ENCODE measurements at places on chromosomes 13 and 19.
A peak's percentile ranks its signal among the peaks of the same experiment; 100 is the strongest.

DNA sequence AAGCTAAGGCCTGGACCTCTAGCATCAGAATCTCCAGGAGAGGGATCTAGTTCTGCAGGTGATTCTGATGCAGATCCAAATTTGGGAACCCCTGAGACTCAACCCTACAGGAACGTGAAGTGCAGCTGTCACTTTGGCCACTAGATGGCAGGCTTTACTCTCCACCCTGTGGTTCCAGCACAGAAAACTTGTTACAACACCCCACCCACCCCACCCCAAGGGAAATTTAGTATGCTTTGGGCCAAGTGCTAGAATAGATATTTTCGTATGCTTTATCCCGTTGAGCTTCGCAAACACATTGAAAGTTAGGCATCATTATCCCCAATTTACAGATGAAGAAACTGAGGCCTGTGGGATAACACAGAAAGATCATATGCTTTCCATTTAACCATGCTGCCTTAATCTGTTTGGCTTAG is 232.0 kb downstream of the B3GLCT start:
- peak; percentile 27 for DNase-seq

DNA sequence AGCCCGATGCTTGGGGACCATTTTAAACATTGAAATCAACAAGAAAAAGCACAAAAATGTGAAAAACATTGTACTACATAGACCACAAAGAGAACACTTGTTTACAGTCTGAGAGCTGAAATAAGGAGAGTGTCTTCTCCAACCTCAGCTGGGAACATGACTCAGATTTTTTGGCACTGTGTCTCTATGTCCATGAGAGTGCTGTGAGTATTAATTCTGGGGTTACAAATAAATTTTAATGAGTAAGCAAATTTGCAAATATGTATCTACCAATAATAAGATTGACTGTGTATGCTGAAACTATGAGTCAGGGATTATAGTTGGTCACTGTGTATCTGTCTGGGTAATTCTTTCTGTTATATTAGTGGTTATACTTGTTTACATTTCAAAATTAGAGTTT is 174.0 kb downstream of the DCT start:
- DNase-seq = no peak

- peak; percentile 15 for DNase-seq
Observed at GRCh38 chr13:106533101-106533942, 2.1 kb downstream of the EFNB2 start.

GRCh38 chr13:41587490-41587889 is 130.1 kb downstream of the RGCC start:
- DNase-seq = peak; percentile 8

DNA sequence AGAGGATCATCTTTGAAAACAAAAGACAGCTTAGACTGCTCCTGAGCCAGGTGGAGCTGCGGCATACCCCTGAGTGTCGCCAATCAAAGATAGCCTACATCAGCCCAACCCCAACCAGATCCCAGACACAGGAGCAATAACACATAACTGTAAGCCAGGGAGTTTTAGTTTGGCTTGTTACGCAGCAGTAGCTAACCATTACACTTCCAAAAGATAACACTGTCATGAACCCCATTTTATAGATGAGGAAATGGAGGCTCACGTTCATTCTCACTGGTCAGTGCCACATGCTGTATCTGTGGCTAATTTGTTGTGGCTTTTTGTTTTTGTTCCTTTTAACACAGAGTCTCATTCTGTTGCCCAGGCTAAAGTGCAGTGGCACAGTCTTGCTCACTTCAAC is 47.3 kb downstream of the TINCR start:
- no peak for DNase-seq

- no peak for DNase-seq
Observed at GRCh38 chr13:40770609-40770933, 419 bp downstream of the MRPS31 start.

GRCh38 chr13:76330761-76331160 is 555.4 kb downstream of the KCTD12 start:
- DNase-seq = no peak

DNA sequence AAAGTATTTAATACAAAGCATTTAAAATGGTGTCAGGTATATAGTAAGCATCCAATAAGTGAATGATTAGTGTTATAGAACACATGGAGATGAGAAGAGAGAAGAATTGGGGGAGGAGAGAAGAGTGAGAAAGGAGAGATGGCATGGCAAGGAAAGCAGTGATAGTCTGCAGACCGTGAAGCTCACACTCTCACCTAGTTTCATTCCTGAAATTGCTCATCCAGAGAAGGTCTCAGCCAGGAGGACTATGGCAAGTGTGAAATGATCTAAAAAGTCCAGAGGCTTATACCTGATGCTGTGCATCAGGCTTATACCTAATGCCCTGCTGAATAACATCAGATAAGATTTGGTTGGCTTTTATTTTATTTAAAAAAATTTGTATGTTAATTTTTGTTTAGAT is 351.6 kb upstream of the KLF12 start:
- no peak for DNase-seq

DNA sequence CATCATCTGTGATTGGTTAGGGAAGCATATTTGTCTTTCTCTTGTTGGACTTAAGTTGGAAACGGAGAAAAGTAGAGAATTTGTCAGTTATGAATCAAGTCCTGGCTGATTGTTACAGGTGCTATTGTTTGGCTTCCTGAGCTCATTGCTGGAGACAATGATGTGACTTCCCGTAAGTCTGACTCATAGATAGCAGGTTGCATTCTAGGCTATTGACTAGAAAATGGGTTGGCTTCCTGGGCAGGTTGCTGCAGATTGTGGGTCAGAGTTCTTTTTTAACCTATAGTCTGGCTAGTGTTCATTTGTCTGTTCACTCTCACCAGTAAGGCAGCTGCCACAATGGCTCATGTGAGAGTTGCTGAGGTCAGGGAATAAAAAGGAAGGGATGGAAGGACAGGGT is 101.5 kb downstream of the CCNA1 start:
- no peak for DNase-seq

- DNase-seq = no peak
Observed at GRCh38 chr13:59607780-59608233, 555.9 kb downstream of the DIAPH3 start.

DNA sequence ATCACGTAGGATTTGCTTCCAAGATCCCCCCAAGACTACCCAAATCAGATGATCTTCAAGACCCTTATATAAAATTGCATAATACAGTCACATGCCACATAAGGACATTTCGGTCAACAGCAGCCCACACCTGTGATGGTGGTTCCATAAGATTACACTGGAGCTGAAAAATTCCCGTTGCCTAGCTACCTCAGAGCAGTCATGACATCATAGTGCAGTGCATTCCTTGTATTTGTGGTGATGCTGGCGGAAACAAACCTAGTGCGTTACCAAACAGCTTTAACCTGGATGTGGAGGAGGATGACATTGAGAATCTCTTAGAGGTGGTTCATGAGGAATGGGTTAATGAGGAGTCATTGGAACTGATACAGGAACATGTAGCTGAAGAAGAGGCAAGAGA is 4.8 kb downstream of the ZNF766 start:
- no peak for DNase-seq

DNA sequence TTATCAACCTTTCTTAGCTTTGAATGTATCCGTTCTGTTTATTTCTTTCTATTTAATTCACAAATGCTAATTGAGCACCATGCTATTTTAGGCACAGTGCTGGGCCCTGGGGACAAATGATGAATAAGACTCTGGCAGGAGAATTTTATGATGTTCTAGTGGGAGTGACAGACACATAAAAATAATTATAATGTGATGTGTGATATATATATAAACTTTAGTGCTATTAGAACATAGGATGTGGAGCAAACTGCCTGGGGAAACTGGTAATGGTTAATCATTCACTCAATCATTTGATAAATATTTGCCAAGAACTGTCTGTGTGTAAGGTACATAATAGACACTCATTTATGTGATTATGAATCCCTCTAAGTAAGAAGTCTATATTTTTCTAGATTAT is 50.7 kb upstream of the FRY start:
- no peak for DNase-seq

GRCh38 chr19:3136684-3137055 is 837 bp downstream of the GNA15 start:
- DNase-seq = no peak

DNA sequence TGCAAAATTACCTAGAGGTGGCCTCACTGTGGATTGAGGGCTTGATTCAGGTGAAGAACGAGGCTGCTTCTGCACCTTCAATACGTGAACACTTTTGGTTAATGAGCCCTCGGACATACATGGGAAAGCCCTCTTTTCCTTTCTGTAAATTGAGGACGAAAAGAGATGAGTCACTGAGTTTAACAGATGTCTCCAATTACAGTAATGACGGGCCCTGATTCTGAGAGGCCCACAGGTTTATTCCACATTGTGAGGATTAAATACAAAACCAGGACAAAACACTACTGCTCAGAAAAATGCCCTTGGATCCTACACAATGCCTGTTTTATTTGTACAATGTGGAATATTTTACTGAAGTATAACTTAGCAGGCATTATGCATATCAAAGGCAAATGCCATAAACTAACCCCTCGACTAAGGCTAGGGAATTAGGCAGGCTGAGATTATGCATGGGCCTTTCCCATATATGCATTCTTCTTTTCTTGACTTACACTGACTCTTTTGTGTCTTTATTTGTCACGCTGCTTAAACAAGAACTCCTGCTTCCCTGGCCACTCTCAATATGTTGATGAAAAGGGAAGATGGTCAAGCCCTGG is 819.9 kb downstream of the OLFM4 start:
- DNase-seq = no peak

GRCh38 chr19:52640916-52641315 is 2.8 kb upstream of the ZNF83 start:
- no peak for DNase-seq

GRCh38 chr19:4042731-4043082 is 24.0 kb downstream of the ZBTB7A start:
- DNase-seq = no peak

DNA sequence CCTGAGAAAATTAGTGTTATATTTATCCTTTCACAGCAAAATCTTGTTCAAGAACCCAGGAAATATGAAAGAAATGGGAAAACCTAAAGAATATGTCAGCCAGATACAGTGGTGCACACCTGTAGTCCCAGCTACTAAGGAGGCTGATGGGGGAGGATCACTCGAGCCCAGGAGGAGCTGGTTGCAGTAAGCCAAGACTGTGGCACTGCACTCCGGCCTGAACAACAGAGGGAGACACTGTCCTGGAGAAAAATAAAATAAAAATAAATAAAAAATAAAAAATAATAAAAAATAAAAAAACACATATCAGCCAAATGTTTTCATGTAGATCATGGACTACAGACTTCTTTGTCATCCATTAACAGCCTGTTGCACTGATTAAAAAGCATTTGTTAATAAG is 244.8 kb upstream of the KLHL1 start:
- no peak for DNase-seq

DNA sequence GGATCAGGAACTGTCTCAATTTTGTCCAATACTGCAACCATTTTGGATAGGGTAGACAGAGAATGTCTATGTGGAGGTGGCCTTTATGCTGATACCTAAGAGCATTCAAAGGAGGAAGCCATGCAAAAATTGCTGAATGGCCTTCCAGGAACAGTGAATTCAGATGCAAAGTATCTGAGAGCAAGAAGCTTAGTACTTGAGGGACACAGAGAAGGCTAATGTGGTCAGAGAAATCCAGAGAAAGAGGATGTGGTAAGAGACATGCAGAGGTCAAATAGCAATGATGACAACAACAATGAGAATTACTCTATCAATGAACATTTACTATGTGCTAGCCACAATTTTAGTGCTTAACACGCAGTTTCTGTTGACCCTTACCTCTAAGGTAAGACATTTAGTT is 785.6 kb upstream of the KLHL1 start:
- no peak for DNase-seq

DNA sequence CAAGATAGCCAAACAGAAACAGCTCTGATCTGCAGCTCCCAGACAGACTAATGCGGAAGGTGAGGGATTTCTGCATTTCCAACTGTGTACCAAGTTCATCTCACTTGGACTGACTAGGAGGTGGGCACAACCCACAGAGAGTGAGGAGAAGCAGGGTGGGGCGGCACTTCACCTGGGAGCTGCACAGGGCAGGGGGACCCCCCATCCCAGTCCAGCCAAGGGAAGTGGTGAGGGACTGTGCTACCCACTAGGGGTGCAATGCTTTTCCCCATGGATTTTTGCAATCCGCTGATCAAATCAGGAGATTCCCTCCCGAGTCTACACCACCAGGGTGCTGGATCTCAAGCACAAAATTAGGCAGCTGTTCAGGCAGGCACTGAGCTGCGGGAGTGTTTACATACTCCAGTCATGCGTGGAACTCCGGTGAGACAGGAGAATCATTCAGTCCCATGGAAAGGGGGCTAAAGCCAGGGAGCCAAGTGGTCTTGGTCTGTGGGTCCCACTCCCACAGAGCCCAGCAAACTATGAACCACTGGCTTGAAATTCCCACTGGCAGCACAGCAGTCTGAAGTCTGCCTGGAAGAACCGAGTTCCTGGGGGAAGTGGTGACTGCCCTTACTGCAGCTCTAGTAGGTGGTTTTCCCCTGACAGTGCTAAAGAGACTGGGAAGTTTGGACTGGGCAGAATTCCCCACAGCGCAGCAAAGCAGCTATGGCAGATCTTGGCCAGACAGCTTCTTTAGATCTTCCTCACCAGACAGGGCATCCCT is 85.1 kb upstream of the UFM1 start:
- DNase-seq = no peak

DNA sequence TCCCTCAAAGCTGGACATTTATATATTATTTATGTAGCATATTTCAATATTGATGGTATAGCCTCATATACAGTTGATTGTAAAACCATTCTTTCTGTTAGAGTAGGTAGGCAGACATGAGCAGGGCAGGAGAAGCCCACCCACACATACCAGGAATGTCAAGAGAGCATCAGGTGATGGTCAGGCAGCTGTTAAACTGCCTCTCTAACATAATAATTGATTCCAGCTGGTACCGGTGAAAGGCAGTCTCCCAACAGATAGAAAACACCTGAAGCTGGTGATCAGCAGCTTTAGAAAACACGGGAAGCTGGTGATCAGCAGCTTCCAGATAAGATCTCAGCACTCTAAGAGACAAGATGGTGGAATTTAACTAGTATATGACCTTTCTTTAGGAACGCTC is 132.9 kb downstream of the SLITRK6 start:
- DNase-seq = no peak

- DNase-seq = no peak
Observed at GRCh38 chr13:110409581-110409992, 102.5 kb downstream of the COL4A2 start.

GRCh38 chr13:109403012-109403421 is 383.4 kb downstream of the IRS2 start:
- no peak for DNase-seq

DNA sequence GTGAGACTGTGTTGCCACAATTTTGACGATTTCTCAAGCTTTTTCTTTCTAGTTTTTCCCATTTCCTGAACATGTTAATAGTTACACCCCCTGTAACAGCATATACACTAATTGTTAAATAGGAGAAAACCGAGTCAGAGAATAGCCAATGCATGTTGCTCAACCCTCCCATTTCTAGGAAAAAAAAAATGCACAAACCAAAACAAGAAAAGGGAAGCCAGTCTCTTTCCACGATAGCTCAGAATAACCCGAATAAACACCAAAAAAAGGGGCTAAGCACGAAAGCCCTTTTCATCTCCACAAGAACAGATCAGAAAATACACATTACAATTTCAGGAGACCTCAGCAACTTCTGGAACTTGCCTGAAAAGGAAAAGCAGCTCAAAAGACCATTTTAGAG is 16.3 kb downstream of the LATS2 start:
- DNase-seq = no peak

GRCh38 chr19:8069096-8069973 is 16.8 kb downstream of the CCL25 start:
- no peak for DNase-seq

GRCh38 chr13:21018220-21018619 is 43.2 kb downstream of the LATS2 start:
- no peak for DNase-seq

GRCh38 chr19:39031368-39032062 is 834 bp downstream of the FBXO27 start:
- peak; percentile 65 for DNase-seq

Measured in CD4-positive, alpha-beta memory T cell (primary cell).